GM10248 (cell line): ENCODE measurements at places on chromosomes 6 and 20.

DNA sequence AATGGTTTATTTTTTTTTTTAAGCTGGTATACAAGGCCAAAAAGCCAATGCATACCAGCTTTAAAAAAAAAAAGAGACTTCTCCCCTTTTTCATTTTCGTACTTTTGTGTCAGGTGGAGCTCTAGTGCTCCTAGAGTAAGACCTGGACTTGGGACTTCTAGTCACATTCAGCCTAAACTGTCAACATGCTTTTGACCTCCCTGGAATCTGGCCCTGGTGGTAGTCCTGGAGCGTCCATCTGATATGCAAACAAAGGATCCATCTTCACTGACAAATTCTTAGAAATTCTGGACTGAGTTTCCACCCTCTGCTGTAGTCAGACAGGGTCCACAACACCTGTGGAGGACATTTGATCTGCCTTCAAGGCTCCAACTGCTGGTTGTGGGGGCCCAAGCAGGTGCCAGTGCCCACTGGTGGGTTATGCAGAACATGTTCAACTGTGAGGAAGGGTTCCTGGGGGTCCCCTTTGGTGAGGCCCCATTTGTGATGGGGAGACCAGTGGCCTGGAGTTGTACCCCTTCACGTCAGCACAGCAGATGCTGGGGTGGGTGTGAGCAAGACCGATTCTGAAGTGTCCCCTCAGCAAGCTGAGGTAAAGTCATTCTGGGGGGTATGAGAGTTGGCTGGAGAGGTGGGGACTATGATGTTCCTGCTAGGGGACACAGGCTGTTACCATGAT is 12.6 kb upstream of the PCMTD2 start:
- DNase-seq, result no peak

DNA sequence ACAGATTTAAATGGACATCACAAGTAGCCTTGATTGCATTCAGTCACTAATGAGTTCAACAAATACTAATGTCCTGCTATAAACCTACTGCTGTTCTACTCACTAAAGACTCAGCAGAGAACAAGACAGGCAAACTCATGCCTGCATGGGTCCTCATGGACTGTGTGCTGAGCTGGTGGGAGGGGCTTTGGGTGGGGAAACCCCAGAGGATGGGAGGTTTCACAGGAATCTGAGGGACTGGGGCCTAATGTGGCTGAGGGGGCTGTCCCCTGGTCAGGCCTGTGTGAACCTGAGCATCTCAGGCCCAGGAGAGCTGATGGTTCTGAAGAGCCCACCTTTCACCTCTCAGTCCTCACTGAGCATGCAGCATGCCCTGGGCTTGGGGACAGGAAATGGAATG is 1.4 kb downstream of the CST8 start:
- DNase-seq, result peak; percentile 37

DNA sequence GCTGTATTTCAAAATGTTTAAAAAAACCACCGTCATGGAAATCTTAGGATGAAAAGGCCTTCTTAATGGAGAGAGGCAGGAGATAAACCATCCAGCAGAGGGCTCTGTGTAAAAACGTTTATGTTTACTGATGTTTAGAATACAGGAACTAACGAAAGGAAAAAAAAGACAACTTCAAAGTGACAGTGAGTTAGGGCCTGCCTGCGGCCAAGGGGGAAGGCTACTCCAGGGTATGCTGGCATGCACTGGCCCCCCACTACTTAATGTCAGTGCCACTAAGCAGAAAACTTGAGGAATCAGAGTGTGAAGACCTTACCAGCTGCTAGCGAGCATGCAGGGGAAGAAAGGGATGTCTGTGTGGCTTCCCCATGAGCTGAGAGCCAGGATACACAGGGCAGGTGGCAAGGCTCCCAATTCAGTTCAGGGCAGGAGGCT is 47.7 kb downstream of the AKAP7 start:
- no peak for DNase-seq

DNA sequence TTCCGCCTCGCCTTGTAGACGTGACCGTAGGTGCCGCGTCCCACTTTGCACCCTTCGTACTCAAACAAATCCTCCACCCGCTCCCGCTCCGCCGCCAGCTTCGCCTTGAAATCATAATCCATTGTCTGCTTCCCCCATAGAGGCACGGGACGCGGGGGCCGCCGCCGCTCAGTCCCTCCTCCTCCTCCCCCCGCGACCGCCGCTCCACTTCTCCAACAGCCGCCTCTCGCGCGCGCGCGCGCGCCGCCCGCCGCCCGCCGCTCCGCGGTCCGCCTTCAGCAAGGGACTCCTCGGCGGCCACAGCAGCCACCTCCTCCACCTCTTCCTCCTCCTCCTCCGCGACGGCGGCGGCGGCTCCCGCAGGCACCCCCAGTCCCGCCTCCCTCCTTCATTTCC is 256 bp downstream of the CDK19 start:
- no peak for DNase-seq

- peak; percentile 73 for DNase-seq
Observed at GRCh38 chr6:14066782-14067406, 50.7 kb upstream of the CD83 start.
